Naive thymus-derived CD8-positive, alpha-beta T cell (primary cell): ENCODE measurements at places on chromosomes 1 and 21. TPM values are rescaled to one million over a fixed set of nuclear protein-coding genes. Genes with fewer than 3 reads are reported as not detected.
A peak's percentile ranks its signal among the peaks of the same experiment; 100 is the strongest.

SERINC2 gene
- not detected for polyA plus RNA-seq

GRCh38 chr1:46263146-46263545 is 15.6 kb downstream of the RAD54L start:
- DNase-seq, result no peak

DNA sequence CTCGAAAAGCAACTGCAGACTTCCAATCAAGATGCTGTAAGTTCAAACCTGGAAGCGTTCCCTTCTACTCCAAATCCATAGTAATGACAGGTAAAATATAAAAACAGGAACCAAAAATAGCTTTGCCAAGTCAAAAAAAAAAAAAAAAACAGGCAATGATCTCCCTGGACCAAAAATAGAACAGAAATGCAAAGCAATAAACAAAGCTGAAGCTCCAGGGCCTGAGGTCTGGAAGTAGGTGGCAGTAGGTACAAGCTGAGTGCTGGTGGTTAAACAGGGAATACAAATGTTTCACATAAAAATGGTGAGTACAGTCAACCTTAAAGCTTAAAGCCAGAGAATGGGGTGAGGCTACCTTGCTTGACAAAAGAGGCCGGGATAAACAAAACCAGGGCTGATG is 610.8 kb downstream of the SMYD3 start:
- no peak for DNase-seq

DNA sequence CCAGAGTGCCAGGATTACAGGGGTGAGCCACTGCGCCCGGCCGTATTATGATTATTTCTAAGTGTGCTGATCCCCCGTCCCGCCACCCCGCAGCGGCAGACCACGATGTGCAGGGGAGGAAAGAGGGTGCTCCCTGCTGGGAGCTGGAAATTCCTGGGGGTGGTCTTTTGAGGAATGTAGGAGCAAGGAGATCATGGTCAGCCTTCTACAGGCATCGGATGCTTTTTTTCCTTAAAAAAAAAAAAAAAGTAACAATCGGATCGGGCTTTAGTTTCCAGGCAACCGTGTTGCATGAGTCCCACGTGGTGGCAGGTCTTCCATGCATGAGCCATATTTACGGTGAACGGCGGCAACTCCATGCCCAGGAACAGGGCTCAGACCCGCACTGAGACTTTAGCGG is 74.2 kb upstream of the COX20 start:
- DNase-seq, result no peak

F11R gene
- polyA plus RNA-seq, result 9.0 TPM

- no peak for DNase-seq
Observed at GRCh38 chr1:162670928-162671663, 38.8 kb downstream of the DDR2 start.

- DNase-seq, result no peak
Observed at GRCh38 chr1:62392951-62393350, 43.9 kb upstream of the USP1 start.

GRCh38 chr1:39474810-39475209 is 16.6 kb upstream of the BMP8A start:
- no peak for DNase-seq

DNA sequence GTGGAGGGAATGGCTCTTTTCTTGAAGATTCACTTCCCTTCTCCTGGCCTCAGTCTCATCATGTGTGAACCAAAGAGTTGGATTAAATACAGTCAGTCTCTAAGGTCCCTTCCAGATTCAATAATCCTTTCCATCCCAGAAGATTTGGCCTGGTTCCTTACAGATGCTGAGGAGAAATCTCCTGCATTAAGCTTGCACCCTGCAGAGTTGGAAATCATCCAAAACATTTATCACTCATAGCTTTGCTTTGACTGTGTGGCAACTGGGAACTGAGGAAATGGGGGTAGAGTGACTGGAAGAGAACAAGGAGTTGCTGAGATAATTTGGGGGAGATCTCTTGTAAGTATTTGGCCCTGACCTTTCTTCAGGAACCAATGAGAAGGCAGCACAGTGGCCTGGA is 220.5 kb upstream of the SGIP1 start:
- DNase-seq, result no peak

NBPF19 gene
- polyA plus RNA-seq, result 6.3 TPM

- no peak for DNase-seq
Observed at GRCh38 chr1:150115121-150115520, 34.6 kb upstream of the PLEKHO1 start.

SLC1A7 gene
- not detected for polyA plus RNA-seq

NCMAP gene
- 0.09 TPM for polyA plus RNA-seq

IVL gene
- not detected for polyA plus RNA-seq

WDR64 gene
- not detected for polyA plus RNA-seq

CA6 gene
- polyA plus RNA-seq, result 17.1 TPM

- no peak for DNase-seq
Observed at GRCh38 chr1:156655151-156655903, 13.4 kb downstream of the BCAN start.

- no peak for DNase-seq
Observed at GRCh38 chr1:178574345-178574744, 61.4 kb downstream of the TEX35 start.

GRCh38 chr1:173476665-173477285 is 360 bp upstream of the PRDX6 start:
- peak; percentile 85 for DNase-seq

DNA sequence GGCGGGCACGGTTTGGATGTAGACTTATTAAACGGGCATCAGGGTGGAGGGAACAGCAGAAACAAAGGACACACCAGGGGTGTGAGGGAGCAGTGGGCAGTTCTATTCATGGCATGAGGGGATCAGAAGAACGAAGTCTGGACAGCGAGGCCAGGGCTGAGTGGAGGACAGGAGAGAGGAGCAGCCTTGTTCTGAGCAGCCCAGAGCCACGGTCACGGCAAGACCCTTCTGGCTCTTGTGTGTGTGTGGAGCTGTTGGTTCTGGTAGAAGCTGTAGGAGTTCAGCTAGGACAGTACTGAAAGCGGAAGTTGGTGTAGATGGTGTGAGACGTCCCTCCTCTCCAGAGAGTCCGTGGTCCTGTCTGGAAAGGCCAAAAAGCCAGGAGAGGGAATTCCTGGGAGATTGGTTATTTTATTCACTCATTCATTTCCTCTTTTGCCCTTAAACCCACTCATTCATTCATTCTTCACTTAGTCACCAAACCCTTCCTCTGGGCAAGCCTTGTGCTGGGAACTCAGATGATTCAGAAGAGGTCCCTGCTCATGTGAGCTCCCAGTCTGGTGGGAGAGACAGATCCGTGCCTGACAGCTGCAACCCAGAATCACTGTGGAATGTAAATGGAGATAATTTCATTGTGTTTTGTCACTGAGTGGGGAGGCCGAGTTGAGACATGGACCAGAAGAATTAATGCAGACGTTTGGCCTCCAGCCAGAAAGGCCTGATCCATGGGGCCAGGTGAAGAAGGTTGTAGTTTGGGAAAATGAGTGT is 4.1 kb upstream of the ACOT11 start:
- no peak for DNase-seq

GRCh38 chr1:232751393-232752140 is 53.6 kb upstream of the MAP10 start:
- no peak for DNase-seq

ZBTB48 gene
- 28.7 TPM for polyA plus RNA-seq

ANGPTL3 gene
- polyA plus RNA-seq, result not detected

PLA2G2F gene
- polyA plus RNA-seq, result not detected

DNA sequence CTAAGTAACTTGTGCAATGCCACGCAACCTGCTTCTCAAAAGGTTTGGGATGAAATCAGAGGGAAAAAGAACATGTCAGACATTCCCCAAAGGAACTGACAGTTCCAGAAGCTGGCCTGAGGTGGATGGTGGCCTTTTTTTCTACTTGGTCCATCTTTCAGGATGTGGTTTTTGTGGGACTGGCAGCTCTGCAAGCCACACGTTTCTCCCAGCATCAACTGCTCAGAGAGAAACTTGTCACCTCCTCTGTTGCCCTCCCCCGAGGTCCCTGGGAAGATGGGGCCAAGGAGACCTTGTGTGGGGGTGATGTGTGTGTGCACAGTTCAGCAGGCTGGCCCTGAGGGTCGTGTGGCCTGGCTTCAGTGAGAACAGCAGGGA is 2.5 kb upstream of the DHRS3 start:
- no peak for DNase-seq

GRCh38 chr1:147745271-147745670 is 15.1 kb downstream of the GJA5 start:
- no peak for DNase-seq

- DNase-seq, result no peak
Observed at GRCh38 chr1:202113690-202114300, 8.9 kb upstream of the GPR37L1 start.

ROR1 gene
- not detected for polyA plus RNA-seq

GRCh38 chr1:54304518-54304917 is 101.7 kb downstream of the SSBP3 start:
- no peak for DNase-seq

DNA sequence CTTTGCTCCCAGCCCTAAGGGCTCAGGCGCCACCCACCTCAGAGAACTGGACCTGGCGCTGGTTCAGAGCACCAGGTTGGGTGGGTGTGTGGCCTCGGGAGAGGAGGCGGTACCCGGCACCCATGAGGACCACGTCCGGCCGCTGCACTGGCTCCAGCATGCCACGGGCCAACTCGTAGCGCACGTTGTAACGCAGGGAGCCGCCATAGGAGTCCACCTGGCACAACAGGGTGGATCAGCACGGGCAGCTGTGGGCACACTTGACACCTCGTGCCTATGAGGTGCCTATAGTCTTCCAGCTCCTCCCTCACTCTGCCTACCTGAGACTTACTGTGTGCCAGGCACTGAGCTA is 56.5 kb downstream of the HSPG2 start:
- DNase-seq, result no peak

DNA sequence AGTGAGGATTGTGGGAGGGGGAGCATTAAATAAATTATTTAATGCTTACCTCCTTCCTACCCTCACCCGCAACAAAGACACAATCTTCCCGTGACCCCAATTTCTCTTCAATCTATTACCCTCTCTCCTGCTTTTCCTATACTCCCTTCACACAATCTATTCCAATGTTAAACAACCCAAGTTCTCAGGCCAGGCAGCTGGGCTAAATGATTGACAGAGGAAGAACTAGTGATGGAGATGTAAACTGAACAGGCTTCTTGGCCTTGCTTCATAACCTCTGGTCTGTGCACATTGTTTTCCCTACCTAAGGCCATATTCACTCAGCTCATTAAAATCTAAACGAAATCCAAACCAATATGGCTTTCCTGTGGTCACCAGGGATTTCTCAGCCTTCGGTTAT is 3.9 kb upstream of the RCC1 start:
- no peak for DNase-seq

- no peak for DNase-seq
Observed at GRCh38 chr1:50531601-50532000, 108.4 kb upstream of the DMRTA2 start.

DNA sequence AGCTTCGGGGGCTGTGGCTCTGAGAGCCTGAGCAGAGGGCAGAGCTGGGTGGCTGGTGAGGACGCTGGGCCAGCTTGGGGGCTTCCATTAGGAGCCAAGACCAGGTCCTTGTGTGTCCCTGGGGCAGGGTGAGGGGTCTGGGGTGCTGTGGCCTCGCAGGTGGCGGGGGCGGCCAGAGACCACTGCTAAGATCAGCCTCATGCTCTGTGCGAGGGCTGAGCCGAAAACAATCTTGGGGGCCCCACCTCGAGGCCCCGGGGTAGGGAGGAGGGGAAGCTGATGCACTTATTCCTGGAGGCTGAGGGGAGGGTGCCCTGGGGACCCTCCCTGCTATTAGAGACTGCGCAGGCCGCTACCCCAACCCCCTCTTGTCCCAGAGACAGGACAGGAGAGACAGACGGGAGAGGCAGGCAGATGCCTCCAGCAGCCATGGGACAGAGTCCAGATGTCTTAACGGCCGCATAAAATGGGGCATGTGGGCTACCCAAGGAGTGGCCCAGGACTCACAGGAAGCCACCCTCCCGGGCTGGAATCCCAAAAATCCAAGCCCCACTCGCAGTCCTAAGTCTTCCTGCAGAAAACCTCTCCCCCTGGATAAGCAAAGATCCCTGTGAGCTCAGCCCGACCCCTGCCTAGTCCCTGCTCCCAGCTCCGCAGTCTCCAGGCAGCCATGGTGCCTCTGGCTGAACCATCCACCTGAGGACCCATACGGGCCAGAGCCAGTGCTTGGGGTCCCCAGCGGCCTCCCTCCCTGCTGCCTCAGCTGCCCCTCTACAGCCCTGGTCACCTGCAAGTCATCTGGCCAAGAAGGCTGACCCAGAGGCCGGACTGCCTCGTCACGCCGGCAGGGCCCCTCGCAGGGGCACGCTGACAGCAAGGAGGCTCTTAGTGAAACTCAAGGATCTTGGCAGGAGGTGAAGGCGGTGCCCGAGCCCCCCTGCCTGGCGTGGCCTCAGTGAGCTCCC is 43.6 kb upstream of the COL18A1 start:
- no peak for DNase-seq

DNA sequence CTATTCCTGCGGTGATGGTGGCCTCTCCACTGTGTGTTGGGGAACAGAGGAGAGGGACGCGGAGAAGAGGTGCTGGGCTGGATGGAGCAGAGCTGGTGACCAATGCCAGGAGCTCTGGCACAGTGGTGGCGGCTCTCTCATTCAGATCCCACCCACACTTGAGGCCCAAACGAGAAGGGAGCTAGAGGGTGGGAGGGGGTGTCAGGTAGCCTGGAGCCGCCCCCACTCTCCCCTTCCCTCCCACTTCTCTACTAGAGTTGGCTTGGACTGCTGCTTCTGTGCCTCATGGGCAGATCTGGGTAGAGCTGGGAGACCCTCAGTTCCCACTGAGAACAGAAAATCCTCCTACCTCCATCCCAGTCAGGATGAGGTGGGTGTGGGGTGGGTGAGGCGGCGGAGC is 3.5 kb downstream of the TTC39A start:
- no peak for DNase-seq

GRCh38 chr1:81430955-81431623 is 369.6 kb upstream of the ADGRL2 start:
- DNase-seq, result no peak

DNA sequence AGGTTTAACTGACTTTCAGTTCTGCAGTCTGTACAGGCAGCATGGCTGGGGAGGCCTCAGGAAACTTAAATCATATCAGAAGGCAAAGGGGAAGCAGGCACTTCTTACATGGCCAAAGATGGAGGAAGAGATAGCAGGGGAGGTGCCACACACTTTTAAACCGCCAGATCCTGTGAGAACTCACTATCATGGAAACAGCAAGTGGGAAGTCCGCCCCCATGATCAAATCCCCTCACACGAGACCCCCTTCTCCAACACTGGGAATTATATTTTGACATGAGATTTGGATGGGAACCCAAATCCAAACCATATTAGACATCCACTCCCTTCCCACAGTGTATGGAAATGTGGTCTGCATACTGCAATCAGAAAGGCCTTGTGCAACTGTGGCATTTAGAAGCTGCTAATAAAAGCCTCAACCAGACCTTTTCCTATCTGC is 148.2 kb downstream of the FCRL5 start:
- DNase-seq, result no peak

DNA sequence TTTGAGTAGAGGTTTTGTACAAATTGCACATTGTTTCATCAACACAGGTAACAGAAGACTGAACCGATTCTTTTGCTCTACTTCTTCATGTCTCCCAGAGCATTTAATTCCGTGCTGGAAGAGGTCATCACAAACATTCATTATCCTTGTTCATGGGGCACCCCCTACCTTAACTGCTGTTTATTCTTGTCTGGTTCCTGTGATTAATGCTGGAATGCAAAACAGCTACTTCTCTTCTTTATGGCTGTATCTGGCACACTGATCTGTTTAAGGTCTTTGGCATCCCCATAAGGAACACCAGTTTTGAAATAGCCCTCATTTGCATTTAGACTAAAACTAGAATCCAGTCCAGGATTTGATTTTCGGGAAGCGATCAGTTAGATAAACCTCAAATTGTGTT is 42.2 kb downstream of the NTNG1 start:
- no peak for DNase-seq

RUNX3 gene
- polyA plus RNA-seq, result 22.0 TPM

- DNase-seq, result no peak
Observed at GRCh38 chr1:14804626-14805025, 206.1 kb downstream of the KAZN start.
